ENCODE measurements at places on chromosomes 12 and 14.

DNA sequence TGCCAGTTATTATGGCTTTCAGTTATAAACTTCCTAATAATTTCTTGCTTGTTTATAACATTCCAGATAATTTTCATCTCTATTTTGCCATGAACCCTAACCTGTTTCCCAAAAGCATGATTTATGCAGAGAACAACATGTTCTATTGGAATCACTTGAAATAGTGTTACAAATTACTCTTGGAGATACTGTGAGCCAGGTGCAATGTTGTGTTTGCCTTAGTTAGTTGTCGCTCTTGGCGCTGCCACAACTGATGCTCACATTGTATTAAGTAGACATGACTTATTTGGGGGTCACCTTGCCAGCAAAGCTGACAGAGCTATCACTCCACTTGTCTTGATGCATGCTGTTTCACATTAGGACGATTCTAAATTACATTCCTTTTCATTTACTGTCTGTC is 49.4 kb downstream of the TSPAN8 start:
- no peak for DNase-seq

- no peak for DNase-seq
These were observed 28.6 kb downstream of the RNFT2 start for GRCh38 chr12:116766746-116767145.

DNA sequence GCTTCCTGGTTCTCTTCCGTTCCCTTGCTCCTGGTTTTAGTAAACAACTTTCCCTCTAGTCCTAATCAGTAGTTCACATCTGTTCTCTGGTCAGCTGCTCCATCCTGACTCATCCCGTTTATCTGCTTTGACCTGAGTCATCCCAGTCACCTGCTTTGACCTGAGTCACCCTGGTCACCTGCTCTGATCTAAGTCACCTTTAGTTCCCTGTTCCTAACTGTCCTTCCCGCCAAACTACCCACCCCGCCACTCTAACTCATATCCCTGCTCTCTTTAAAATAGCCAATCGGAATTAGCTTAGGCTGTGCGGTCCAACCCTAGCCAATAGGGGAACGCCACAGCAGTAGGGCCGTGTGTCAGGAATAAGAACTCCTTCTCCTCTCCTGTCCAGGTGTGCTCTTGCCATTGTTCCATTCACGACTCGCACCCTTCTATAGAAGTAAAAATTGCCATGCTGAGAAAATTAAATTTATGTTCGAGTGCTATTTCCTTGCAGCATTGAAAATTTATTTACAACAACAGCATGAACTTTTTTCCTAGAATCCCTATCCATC is 3.1 kb upstream of the ANKRD33 start:
- DNase-seq: no peak

DNA sequence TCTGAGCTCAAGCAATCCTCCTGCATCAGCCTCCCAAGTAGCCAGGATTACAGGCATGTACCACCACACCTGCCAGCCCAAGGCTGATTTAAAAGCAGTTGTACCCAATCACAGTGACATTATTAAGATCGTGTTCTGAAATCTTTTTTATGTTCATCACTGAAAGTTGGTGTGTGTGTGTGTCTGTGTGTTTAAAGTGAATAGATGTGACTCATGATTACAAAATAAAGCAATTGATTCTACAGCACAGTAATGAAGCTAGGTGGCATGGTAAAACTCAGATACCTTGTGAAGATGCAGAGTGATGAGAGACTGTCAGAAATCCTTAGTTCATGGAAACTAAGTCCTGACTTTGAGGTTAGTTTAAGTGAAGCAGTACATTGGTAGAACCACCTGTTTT is 74.2 kb upstream of the ATP2B1 start:
- no peak for DNase-seq

DNA sequence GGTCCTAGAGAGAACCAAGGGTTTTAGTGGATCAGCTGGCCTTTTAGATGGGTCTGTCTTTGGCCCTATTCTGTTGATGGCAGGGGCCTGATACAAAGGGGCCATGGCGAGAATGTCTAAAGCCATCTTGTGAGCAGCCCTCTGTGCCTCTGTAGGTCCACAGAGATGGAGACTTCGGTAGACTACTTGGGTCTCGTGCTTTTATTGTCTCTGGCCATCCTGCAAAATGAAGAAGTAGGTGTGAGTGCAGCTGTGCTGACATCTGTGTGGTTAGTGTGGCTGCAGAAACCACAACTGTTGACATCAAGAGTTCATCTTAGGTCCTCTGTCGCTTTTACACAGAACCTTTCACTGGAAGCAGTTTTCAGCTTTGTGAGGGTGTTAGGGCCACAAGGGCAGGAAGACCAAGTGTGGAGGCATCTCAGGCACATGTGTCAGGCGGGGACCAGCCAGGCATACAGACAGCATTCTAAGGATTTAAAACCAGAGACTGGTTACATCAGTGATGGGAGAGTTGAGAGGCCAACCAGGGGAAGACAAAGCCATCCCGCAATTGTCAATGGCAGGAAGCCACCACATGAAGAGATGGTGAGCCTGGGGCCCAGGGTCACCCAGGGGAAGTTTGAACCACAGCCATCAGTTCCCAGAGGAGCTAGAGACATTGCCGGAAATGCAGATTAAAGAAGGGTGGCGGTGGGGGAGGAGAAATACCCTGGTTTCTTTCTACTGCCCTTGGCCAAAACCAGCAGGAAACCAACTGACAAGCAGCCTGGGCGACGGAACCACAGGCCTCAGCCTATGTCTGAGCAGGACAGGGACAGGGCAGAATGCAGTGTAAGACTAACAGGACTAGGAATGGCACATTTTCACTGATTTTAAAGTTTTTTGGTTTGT is 13.0 kb upstream of the TPCN1 start:
- DNase-seq: peak; percentile 15

All from activated T-helper 9 cell treated with anti-CD3 and anti-CD28 coated beads, Interleukin-2, amount 50 U/mL, for 16 hours (primary cell).